ENCODE measurements at places on chromosomes 6 and 20.

DNA sequence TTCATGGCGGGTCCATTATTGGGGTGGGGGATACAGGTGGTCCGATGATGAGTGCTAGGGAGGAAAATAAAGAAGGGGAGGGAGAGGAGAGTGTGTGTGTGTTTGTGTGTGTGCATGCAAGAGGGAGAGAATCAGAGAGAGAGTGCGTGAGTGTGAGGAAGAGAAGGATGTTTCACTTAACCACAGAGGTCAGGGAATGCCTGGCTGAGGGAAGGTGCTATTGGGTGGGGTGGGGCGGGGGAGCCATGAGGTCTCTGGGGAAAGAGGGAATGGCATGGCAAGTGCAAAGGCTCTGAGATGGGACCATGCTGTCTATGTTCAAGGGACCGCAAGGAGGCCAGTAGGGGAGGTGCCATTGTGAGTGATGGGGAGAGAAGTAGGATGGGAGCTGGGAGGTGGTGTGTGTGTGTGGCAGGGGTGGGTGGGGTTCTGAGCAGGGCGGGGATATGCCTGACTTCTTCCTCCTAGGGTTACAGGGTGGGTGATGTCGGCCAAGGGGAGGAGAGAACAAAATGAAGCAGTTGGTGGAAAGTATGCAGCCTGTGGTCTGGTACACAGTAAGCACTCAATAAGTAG lies 23.0 kb downstream of the CEBPB start:
- DNase-seq = no peak

- no peak for DNase-seq
Observed at GRCh38 chr6:167975458-167975857, 22.0 kb upstream of the KIF25 start.

DNA sequence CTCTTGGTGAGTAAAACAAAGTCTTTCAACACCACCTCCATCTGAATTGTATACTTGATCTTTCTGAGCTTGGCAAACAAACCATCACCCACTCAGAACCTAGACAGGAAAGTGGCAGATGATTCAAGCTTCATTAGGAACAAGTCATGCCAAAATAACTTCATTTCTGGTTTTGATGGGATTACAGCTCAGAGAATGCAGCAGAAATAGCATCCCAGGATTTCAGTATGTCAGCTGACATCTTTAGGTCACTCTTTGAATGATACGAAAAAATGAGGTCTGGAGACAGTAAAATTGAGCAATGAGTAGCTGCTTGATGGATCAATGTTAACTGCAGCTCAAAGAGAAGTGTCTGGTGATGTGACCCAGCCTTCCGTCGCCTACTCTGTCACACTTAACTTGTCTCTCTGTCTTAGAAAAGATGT lies 92.4 kb downstream of the GJA10 start:
- DNase-seq = no peak

DNA sequence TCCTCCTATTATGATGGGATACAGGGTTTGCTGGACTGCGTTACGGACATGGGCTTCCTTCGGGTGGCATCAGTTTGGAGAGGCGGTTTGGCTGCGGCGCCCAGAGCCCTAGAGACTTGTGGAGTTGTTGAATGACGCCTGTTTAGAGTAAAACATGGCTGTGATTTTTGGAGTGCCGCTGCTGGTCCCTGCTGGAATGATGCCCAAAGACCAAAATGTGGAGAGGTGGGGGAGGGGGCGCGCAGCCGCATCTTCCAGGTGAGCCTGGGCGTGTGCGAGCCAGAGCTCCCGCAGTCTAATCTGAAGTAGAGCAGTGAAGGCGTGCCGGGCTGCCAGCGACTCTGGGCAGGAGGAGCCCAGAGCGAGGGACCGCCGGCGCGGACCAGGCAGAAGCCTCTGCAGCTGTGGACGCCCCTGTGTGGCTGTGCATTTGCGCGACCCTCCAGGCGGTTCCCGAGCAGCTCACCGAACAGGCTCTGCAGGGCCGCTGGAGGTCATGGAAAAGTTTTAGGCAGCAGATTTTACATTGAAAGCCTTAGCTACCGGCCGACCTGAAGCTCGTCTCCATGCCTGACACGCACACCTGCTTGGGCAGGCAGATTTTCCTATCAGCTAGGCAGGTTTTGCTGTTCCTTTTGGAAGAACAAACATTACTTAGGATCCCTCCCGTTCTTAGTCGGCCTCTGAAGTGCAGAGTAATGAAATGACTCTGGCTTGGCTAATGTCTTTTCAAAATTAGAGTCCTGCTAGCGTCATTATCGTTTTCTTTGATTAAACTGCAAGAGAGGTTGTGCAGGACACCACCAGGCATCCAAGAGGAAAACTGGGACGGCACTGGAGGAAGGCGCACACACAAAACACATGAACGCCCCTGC lies 298.2 kb downstream of the PHACTR1 start:
- DNase-seq = no peak

GRCh38 chr20:35011589-35012226 lies 56.0 kb downstream of the MYH7B start:
- no peak for DNase-seq

DNA sequence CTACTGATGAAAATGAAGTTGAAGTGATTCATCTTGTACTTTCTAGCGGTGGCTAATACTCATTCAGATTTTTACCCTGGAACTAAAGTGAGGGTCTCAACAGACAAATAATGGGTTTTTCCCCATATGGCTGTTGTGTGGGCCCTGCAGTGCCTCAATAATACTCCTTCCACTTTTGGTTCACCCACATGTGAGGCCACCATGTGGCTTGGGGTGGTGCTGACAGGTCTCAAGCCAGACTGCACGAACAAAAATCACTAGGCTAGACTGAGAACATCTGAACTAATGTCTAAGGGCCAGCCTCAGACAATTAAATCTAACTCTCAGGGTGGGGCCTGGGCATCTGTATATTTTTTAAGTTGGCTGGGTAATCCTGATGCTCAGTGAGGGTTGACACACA lies 7.9 kb upstream of the COL12A1 start:
- no peak for DNase-seq

DNA sequence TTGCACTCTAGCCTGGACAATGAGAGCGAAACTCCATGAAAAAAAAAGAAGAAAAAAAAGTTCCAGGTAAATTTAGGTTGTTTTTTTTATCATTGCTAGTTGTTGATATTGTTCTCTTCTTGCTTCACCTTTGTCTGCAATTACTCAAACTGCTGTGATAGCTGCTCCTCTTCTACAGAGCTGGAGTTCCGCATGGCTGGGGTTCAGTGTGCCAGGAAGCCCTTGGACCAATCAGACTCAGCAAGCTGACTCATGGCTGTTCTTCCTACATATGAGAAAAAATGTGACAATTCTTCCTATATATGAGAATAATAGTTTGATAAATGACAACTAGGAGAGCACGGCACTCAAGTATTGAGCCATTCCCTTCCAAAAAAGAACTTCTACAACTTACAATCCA lies 28.4 kb downstream of the DPPA5 start:
- no peak for DNase-seq

DNA sequence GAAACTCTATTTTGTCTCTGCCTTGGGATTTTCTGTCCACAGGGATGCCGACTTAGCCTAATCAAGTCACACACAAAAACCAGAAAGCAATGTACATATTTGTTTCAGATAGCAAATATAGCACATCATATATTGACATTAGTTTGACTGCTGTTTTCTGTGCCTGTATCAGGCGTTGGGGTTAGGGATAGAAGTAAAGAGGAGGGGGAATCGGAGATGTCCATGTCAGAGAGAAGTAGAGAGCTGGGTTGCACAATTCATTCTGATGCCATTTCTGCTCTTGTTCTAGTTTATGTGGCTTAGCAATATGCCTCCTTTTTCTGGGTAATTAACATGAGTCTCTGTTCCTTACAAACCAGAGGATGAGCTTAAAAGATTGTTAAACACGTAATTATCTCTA lies 14.7 kb upstream of the IPCEF1 start:
- no peak for DNase-seq

DNA sequence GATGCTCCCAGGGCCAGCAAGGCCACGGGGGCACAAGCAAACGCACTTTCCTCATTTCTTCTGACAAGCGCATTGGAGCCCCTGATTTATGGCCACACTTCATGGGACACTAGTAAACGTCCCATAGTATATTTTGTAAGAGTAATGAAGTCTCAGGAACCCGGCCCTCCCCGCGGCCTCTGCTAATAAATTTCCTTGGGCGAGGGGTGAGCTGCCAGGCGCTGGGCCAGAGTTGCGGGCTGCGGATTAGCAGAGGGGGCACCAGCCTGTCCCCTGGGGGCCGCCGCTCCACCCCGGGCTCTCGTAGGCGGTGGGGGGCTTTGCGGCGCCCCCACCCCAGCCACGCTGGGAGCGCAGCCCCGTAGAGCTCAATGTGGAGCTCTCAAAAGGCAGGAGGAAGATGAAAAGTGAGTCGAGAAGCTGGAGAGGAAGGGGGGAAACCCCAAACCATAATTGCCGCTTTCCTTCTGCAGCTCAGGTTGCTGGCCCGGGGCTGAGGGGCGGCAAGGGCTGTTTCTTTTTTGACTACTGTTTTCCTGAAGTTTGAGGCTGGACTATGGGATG lies 173.6 kb downstream of the CDC5L start:
- DNase-seq = no peak

- DNase-seq = no peak
Observed at GRCh38 chr6:148287623-148288333, 54.9 kb upstream of the SASH1 start.

DNA sequence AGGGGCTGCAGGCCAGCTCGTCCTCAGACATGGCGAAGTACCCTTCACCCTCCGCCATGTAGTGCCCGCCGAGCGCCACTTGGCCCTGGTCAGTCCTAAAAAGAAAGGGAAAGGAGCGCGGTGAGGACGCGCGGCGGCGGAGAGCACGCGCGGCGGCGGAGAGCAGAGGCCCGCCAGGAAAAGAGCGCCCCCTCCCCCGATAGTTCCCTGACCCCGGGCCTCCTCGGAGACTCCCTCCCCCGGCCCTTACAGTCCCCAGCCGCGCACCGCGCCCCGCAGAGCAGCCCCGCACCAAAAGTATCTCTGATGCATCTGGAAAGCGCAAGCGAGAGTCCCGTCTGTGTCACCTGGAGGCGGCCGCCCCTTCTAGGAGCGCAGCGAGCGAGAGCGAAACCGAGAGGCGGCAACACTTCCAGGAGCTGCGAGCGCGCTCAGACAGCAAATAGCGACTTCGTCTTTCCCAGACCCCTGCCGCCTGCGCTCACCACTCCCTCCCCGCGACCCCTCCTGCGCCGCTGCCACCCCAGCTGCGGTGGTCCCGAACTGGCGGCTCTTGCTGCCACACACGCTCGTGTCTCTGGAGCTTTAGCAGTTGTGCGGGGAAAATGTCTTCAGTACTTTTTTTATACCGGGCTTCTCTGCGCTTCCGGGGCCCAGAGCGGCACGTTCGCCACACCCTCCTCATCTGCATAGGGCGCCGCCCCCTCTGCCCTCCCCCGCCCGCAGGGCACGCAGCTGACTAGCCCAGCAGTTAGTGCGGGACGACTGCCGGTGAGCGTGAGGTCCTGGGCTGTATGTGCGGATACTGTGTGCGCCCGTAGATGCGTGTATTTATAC lies at the start of gene TENT5A:
Gene TENT5A, minus strand, starts transcription at position 598 of the 837 bp plus-strand sequence. Its CDS starts 540 bp downstream, at position 58.
- DNase-seq = peak; percentile 90

- DNase-seq = no peak
Observed at GRCh38 chr6:47290124-47290834, 19.4 kb downstream of the TNFRSF21 start.

- DNase-seq = no peak
Observed at GRCh38 chr6:28357036-28357435, 7.3 kb downstream of the ZKSCAN3 start.

- DNase-seq = no peak
Observed at GRCh38 chr6:34940030-34940434, 51.0 kb downstream of the ANKS1A start.

- DNase-seq = no peak
Observed at GRCh38 chr6:141107591-141108160, 1025.0 kb upstream of the GJE1 start.

DNA sequence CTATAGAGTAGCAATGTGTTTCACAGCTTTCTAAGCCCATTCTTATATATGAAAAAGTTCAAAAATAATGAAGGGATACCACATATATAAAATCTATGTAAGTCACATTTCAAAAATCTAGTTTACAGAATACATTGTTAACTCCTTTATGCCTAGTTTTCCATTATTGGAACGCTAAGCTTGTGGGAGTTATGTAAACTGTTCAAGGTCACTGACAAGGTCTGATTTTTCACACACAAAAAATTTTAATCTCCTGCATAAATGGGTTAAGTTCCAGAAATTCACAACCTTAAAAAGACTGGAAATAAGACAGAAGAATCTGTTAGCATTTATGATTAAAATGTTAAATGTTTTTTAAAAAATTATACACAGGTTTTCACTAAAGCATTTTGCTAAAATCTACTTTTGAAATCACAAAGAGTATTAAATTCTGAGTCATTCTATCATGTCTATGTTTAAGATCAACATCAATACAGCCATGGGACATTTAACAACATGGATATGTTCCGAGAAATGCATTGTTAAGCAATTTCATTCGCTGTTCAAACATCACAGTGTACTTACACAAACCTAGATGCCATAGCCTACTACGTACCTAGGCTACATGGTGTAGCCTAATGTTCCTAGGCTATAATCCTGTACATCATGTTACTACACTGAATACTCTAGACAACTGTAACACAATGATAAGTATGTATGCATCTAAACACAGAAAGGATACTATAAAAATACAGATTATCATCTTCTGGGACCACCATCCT lies 25.4 kb downstream of the ATG5 start:
- DNase-seq = no peak

DNA sequence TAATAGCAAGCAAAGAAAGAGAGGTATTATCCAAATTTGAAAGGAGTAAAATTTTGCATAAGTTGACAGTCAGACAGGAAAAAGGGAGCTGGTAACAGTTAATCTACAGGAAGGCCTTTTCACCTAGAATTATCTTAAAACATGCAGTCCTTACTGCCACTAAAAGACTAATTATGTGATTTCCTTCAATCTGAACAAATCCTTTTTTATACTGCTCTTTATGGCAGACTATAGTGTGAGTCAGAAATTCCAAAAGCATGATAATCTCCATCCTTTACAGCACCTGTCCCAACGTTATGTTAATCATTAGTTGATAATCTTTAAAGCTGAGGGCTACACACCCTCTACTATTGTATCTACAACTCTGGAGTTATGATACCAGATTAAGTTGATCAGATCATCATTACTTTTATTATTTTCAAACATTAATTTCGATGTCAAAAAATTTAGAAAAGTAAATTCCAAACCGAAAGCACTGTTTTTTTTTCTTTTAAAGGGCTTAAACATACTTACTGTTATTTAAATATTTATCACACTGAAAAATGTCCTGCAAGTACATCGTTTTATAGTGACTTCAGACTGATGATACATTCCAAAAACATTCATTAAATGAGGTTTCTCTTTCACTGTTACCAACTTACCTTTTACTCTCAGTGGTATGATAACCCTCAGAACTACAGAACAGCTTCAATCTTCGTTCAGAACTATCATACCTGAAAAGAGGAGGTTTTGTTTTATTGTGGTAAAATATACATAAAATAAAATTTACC lies 33.2 kb upstream of the AKAP7 start:
- DNase-seq = no peak

- peak; percentile 38 for DNase-seq
Observed at GRCh38 chr20:39004508-39004907, 42.4 kb downstream of the DHX35 start.

GRCh38 chr6:157845493-157846259 lies 22.6 kb downstream of the SNX9 start:
- DNase-seq = no peak

- DNase-seq = no peak
Observed at GRCh38 chr6:109999740-110000139, 21.6 kb downstream of the GPR6 start.
